Right renal cortex interstitium (tissue), 3 donors: ENCODE measurements at places on chromosomes 12 and 14.

- no peak for DNase-seq
Measured at GRCh38 chr12:18283831-18284230, 22.5 kb downstream of the PIK3C2G start.

GRCh38 chr14:67641902-67642749 is 22.4 kb downstream of the ARG2 start:
- no peak for DNase-seq

DNA sequence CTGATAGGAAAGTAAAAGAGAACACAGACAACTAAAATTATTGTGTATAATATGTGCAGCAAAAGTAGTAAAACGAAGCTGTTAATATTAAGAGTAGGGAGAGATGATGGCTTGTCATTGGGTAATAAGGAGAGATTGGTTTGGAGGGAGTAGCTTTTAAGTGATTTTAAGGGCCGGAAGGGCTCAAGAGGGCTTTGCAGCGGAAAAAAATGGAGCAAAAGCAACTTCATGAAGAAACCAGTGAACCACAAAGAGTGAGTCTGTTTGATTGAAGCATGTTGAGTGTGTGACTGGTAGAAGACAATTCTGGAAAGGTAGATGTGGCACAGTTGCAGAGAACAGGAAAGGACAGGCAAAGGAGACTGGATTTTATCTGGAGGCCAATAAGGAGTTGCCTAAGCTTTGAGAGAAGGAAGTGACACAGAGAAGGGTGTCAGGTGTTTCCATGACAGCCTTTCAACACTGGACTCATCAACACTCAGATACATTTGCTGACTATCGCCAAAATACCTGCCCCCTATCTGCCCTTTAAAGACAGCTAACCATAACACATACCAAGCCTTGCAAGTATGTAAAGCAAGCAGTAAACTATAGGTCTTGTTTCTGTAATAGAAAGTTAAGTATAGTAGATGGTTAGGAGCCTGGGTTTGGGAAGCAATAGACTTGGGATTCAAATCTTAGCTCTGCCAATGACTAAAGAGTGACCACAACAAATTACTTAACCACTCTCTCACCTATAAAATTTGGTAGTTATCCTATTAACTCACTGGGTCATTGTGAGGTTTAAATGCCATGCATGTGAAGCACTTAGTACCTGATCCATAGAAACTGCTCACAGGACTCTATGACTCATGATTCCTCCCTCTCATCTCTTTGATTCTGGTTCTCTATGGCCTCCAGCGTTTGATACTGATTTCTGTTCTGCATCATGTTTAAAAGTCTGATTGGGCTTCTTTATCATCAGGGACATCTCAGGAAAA is 117.3 kb upstream of the LMNTD1 start:
- DNase-seq: no peak

DNA sequence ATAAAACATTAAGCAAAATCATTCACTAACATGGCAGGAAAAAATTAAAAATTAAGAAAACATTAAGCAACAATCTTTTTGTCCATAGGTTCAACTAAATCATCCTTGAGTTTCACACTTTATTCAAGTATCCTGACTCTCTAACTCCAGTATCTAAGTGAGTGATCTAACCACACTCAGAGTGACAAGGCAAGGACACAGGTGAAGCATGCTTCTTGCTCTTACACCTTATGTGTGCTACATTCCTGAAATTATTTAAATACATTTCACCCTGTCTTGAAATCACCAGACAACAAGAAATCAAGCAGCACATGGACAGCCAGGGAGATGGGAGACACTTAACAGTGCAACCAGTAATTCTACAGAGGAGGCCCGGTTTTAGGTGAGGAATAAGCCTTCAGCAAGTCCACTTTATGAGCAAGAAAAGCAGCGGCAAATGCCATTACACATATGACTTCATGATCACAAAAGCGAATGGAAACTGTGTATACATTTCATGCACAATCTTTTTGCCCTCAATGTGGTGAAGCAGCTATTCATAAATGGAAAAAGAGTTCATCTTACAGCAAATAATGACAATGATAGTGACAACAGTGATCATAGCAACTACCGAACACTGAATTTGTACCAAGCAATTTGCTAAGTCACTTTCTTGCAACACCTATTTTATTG is 37.4 kb downstream of the PHLDA1 start:
- no peak for DNase-seq

DNA sequence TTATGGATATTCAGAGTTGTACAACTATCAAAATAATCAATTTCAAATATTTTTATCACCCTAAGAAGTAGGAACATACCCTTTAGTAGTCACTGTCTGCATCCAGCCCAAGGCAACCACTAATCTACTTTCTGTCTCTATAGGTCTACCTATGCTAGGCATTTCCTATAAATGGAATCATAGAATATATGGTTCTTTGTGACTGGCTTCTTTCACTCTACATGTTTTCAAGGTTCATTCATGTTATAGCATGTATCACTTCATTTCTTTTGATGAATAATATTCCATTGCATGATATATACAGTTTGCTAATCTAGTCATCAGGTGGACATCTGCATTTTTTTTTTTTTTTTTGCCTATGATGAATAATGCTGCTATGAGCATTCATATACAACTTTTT is 112.4 kb downstream of the PPP1R12A start:
- DNase-seq: no peak

- no peak for DNase-seq
Measured at GRCh38 chr14:103879570-103880347, 32.4 kb upstream of the PPP1R13B start.

DNA sequence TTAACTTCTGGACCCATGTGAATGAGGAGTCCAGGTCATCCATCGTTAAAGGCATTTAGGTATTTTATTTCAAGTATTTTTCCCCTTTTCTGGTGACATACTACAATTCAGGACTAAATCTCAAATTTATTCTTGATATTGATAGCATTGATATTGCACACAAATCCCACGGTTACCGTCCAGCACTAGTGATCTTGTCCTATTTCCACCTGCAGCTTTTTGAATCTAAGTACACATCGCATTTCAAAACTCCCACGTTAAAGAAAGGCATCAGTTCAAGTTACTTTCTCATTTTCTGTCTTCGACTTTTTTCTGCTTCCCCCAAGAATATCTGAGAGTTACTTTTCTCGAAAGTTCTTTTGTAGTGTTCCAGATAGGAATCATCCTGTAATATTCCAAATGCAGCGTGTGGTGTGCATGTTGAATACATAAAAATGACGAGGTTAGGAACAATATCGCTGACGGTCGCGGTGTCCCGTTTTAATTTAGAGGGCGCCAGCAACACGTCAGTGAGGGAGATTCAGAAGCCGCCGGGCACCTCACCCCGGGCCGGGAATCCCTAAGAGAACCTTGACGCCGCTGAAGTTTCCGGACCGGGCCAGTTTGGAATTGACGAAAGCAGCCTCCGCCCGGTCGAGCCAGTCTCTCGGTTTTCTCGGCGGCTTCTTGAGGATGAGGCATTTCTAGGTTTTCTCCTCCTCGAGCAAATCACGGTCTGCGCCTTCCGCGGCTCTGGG is 569 bp upstream of the RGS6 start:
- DNase-seq: no peak

DNA sequence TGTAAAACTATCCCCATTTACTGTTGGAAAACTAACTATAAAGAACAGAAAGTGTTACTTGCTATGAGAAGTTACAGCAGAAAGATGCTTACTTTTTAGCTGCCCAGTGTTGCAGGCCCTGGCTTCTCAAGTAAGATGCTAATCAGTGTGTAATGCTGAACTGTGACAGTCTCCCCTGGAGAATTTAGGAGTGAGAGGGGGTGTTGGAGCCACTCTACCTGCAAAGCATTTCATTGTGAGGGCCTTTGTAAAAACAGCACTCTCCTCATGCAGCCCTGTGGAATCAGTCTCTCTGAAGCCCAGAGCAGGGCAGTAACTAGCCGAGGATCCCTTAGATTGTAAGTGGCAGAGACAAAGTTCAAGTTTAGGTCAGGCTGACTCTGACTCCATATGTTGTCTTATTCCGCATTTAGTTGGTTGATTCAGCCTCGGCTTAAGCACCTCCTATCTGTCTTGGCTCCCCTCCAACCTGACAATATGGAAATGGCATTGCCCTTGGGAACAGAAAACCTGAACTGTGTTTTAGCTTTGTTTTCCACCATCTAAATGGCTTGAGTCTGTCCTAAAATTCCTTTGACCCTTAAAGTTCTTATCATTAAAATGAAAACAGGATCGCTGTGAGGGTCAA is 141.3 kb downstream of the PRKCH start:
- DNase-seq: no peak

DNA sequence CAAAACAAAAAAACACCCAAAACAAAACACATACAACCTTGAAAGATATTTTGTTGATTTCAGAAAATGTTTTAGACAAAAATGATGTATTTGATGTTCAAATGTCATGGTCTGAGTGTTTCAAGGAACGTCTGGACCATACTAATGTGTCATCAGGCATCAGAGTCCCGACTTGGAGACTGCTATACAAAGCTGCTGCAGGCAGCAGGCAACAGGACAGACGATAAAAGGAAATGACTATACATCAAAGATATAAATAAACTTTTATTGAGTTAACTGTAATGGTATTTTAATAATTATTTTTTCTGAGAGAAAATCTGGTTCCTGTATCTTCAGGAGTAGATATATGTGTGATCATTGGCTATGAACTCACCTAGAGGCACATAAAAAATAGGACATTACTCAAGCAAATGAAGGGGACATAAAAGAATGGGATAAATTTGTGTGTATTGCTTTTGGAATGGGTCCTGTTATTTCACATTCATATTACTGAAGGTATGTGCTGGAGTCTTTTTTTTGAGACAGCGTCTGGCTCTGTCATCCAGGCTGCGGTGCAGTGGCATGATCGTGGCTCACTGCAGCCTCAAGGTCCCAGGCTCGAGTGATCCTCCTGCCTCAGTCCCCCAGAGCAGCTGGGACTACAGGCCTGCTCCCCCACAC is 87.3 kb upstream of the HECTD1 start:
- no peak for DNase-seq

GRCh38 chr12:85275374-85275773 is 4.6 kb upstream of the ALX1 start:
- no peak for DNase-seq

DNA sequence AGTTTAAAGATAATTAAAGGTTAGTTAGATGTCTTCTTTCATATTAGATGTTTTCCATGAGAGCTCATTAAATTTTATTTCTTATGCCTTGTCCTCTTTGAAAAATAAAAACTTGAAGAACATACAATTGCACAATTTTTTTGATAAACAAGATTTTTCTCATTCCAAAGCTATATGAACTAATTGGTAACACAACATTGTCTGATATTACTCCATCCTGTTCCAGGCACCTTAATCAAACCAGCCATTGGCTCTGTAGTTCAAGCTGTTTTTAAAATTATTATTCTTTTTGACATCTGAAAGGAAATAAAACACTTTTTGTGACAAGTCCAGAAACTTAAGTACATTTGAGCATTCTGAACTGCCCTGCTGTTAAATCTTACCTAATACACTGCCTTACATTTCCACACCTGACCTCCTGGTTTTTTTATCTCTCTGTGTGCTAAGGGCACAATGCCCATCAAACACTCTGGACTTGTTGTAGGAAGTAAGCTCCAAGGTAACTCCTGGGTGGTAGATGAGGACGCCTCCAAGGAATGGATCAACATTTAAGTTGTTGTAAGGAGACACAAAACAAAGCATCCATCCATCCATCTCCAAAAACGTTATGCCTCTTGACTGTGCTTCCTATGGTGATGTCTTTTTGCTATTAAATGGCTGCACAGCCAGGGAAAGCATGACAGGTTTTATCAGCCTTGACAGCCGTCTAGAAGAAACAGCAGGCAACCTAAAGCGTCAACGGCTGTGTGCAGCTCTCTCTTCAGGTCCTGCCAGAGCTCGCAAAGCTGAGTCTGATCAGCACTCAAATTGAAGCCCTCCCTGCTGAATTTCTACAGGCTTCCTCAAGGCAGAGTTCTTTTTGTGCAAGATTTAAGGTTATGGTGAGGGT is 449.9 kb upstream of the FLRT2 start:
- DNase-seq: no peak

DNA sequence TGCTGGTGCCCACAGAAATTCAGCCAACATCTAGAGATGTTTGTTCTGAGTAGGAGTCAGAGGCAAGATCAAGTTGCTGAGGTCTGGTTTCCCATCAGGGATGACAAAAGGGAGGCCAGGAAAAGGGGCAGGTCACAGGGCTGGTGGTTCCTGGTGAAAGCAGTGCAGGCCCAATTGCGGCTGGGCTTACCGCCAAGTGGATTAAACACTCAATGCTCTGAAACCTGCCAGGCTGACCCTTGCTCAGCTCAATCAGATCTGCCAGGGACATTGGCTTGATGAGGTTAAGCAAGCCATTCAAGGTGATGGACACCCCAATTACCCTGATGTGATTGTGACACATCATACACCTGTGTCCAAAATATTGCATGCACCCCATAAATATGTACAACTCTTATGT is 5.5 kb upstream of the OAS1 start:
- DNase-seq: no peak

- no peak for DNase-seq
Measured at GRCh38 chr12:118190266-118190665, 54.3 kb downstream of the PEBP1 start.

DNA sequence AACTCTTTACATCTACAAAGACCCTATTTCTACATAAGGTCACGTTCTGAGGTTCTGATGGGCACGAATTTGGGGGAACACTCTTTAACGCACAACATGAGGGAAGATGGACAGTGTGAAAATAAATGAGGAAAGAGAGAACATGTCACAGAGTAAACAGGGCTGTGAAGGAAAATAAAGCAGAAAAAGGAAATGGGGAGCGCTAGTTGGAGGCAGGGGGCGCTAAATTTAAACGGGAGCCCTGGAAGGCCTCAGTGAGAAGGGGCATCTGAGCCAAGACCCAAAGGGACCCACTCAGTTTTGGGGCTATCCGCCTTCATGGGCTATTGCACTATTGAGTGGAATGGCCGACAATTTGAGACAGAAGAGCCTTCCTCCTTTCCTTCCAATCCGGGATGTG is 50.5 kb downstream of the PLXNC1 start:
- no peak for DNase-seq

DNA sequence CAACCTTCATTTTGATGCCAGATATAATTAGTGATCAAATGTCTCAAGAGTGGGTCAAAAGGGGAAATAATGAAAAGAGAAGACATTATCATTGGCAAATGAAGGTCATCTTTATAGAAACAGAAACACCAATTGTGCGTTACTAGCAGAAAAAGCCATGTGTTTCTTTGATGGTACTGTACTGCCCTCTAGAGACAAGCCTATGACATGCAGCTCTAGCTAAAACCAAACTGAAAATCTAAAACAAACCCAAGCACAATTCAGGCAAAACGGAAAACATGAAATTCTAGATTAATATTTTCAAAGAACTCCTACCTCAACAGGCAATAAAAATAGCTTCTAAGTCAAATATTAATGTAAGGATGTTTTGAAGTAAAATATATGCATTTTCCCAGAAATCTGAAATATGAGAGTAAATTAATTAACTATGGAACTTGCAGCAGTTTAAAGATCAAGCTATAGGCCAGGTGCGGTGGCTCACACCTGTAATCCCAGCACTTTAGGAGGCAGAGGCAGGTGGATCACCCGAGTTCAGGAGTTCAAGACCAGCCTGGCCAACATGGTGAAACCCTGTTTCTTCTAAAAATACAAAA is 115.4 kb downstream of the KLHL28 start:
- DNase-seq: peak; percentile 39
